Aorta (tissue), 5 donors: ENCODE measurements at places on chromosomes 7 and 10. TPM values are rescaled to one million over a fixed set of nuclear protein-coding genes. Genes with fewer than 3 reads are reported as not detected.
A peak's percentile ranks its signal among the peaks of the same experiment; 100 is the strongest.

GRCh38 chr7:74344786-74345185, 55.6 kb downstream of the CLIP2 start:
- DNase-seq: no peak

The POM121C gene
- 13.2 TPM for polyA plus RNA-seq

DNA sequence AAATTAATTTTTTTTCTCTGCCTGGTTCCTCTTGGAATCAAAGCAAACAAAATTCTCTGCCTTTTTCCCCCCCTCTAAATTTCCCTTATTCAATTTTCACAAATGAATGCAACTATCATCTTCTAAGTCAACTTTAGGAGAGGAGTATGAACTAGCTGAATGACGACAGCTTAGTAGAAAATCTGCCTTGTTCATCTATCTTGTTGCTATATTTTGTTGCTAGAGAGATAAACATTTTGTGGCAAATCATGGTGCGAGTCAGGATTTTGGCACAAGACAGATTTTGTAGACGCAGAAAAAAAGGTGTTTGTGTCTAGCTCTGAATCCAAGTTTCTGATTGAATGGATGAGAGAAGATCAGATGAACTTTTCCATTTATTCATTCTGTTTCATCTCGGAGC, 81.0 kb upstream of the FZD8 start:
- no peak for DNase-seq

The JCAD gene
- polyA plus RNA-seq: 13.6 TPM

- DNase-seq: no peak
These were observed 1.3 kb downstream of the OGDHL start for GRCh38 chr10:49760789-49761188.

DNA sequence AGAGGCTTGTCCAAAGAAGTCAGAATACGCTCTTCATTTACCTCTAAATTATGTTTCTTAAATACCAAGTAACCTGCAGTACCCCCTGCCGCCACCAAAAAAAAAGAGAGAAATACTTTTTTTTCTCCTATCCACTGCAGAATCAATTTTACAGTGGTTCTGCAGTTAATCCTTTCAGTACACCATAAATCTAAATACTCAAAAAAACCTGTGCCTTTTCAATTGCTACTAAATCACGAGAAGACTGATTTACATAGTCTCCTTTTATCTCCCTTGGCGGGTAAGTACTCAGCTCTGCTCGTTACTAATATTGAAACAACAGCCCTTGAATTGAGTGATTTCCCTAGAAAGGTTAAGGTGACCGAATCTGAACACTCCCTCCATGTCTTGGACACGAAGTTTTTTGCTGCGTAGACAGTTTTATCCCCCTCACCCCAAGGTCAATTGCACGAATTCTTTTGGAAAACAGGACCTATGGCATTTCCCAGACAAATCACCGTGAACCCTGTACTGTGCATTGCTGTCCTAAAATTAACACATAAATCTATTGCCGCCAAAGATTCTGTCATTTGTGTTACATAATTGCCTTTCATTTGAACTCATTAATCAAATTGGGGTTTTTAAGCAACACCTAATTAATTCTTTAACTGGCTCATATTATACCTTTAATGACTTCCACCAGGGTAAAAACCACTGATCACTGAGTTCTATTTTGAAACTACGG, 512 bp upstream of the VIM start:
- no peak for DNase-seq

DNA sequence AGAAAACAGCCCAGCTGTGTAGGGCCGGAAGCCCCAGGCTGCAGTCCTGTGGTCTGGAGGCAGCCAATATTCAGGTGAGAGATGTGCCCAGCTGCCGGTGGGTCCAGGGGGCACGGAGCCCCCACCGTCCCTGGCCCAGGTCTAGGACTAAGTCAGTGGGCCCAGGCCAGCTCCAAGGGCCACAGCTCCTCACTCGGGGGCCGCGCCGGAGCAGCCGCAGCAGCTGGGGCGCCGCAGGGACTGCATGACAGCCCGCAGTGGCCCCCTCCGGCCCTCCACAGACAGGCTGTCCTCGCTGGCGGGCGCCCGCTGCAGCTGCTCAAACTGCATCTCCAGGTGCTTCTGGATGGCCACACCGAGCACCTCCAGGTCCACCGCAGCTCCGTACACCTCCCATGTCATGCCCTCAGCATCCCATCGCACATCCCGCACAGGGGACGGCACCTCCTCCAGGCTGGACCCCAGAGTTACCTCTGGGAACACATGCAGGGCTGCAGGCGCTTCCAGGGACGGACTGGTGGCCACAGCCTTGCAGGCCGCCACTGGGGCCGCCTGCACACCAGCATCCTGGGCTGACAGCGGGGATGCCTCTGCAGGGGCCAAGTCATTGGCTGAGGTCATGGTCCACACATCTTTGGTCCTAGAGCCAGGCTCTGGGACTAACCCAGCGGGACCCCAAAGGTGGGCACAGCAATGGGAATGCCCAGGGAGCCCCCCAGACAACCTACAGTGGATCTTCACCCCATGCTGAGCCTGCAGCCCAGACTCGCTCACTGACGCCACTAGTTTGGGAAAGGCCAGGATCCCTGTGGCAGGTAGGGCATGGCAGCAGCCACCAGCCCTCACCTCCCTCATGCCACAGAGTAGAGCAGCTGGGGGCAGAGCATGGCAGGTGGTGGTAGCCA, 7.0 kb downstream of the GPRIN2 start:
- peak; percentile 54 for DNase-seq

The HABP2 gene
- polyA plus RNA-seq: not detected

The SLC13A4 gene
- 2.0 TPM for polyA plus RNA-seq

- DNase-seq: no peak
These were observed 80.2 kb upstream of the ADAM12 start for GRCh38 chr10:126468467-126468866.

GRCh38 chr10:82529062-82529461, 654.1 kb downstream of the NRG3 start:
- DNase-seq: no peak

The PRRT4 gene
- not detected for polyA plus RNA-seq

GRCh38 chr7:42208572-42208971, 28.4 kb downstream of the GLI3 start:
- no peak for DNase-seq

DNA sequence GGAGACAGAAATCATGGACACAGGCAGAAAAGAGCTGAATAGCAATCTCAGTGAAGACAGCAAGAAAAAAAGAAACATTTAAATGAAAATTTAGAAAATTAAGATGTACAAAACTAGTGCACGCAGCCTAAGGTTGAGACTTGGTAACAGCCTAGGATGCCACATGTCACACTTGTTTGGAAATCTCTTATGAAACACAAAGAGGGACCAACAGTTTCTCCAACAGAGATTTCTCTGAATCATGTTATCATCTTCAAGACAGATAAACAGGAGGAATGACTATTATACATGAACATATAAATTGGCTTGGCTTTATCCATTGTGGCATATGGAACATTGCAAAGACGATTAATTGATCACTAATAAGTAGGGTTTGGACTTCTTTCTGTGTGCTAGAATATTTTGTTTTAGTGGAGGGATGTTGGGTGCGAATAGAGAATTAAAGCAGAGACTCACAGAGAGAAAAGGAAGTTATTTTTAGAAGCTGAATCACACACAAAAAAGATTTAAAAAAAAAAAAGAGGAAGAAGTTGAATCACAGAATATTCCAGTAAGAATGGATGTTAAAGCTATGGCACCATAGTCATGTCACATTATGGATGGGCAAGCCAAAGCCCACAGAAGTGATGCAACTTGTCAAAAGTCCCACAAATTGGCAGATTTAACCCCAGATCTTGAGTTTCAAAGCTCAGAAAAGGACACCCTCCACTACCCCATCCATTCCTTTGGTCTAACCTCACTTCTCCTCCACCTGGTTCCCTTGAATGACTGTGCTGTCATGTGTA, 91.6 kb downstream of the MYOF start:
- DNase-seq: no peak

The CLCN1 gene
- not detected for polyA plus RNA-seq

The SEMA3E gene
- polyA plus RNA-seq: 0.38 TPM

GRCh38 chr7:110142939-110143526, 947.9 kb upstream of the LRRN3 start:
- DNase-seq: no peak

The AKR1C2 gene
- 60.7 TPM for polyA plus RNA-seq

GRCh38 chr7:130486114-130486953, 5.6 kb upstream of the MEST start:
- DNase-seq: peak; percentile 79

GRCh38 chr7:134757938-134758337, 21.5 kb upstream of the CALD1 start:
- no peak for DNase-seq

GRCh38 chr7:4154882-4155535, 527.1 kb upstream of the FOXK1 start:
- DNase-seq: no peak

DNA sequence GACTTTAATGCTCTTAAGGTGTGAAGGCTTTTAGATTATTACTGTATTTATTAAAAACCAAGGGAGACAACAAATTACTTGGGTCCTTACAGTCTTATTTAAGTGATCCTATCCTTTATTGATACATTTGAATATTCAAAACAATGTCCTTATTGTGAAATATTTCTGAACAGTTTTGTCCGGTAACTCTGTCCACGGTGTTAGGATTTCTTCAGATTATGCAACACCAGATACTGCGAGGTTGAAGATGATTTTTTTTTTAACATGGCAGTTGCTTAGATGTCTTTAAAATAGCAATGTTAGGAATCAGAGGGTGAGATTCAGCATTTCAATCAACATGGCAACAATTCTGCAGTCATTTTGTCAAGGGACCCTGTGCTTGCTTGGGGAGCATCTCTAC, 176.5 kb downstream of the CSTF2T start:
- DNase-seq: no peak

GRCh38 chr7:30797176-30798040, 26.2 kb downstream of the MINDY4 start:
- DNase-seq: no peak

DNA sequence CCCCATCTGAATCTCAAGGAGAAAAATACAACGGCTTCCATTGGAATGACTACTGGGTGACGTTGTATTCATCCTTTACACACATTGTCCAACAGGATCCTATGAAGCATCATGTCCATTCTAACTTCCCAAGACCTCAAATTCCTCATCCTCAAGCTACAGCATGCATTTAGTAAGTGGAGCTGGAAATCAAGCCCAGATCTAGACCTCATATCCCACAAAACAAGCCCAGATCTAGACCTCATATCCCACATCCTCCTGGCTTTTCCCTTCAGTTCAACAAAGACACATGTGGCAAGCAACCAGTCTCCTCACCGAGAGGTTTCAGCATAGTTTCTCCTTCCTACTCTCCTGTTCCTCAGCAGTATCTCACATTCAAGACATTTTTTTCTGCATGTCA, 12.2 kb downstream of the IGF2BP3 start:
- no peak for DNase-seq

DNA sequence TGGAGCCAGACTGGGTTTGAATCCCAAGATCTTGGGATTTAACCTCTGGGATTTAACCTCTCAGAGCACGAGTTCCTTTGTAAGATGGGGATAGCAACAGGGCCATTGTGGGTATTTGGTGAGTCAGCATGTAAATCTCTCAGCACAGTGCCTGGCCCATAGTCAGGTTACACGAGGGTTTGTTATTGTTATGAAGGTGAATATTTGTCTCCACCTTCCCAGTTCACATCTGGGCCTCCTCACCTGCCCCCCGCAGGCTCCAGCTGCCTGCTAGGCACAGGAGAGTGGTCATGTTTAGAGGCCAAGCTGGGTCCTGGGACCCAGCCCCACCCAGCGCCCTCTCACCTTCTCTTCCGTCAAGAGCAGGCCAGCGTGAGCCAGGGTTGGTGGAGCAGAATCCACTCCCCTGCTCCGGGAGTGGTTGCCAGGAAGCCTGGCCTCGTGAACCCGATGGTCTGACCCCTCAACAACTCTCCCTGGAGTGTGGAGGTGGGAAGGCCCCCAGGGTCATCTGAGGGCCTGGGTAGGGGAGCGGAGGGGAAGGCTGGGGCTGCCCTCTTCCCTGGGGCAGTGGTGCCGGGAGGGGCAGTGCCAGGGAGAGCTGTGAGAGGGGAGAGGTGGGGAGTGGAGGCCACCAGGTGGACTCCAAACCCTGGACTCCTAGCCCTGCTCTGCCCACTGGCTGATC, 26.0 kb downstream of the FAM241B start:
- DNase-seq: no peak

The PNLIPRP3 gene
- polyA plus RNA-seq: not detected

The ZFYVE27 gene
- 6.1 TPM for polyA plus RNA-seq

- DNase-seq: no peak
These were observed 86.5 kb upstream of the CXCL12 start for GRCh38 chr10:44471410-44471809.

The RAB19 gene
- polyA plus RNA-seq: not detected

The FFAR4 gene
- not detected for polyA plus RNA-seq

GRCh38 chr7:6656413-6656812, 19.3 kb downstream of the ZNF316 start:
- DNase-seq: no peak

DNA sequence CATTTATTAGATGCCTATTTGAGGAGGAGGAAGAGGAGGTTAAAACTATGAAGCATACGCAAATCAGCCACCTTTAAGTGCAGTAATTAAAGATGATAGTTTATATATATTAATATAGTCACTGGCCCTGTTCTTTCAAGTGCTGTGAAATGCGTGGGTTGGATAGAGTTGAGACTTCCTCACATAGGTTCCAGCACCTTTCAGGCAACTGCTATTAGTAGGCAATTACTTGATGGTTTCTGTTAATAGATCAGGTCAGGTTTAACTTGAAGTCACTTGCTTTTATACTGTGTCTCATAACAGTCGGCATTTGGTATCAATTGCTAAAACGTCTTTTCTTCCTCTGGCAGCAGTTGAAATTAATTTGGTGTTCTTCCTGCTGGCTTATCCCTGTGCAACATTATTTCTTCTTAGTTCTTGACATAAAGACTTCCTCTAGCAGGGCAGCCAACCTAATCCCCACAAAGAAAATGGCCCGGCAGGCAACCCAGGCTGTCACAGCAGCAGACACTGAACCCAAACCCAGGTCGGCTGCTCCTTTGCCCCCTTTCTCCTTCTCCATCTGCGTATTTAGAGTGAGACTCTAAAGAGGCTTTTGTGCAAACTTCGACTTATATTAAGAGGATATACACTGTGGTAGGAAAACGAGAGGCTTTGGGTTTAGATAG, 35.3 kb upstream of the BET1 start:
- DNase-seq: no peak

DNA sequence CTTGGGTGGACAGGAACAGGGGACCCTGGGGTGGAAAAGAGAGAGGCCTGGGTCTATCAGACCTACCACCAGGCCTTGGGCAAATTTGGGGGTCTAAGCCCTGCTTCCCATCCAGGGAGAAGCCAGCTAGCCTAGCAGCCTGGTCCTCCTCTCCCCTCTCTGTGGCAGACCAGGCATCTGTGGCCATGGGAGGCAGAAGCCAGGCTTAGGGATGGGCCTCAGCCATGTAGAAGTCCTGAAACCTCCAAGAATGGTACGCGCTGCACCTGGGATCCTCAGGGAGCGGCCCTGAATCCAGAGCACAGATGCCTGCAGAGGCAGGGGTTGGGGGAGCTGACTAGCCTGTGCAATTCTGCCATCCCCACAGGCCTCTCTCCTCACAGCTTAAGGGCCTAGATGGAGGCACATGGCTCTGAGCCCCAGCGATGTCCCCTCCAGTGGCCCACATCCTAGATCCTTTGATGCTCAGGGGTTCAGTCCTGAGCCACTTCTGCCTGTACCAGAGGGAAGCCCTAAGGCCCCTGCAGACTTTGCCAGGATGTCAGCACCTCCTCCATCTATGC, 21.2 kb downstream of the GRID1 start:
- peak; percentile 31 for DNase-seq
